A172 (cell line): ENCODE measurements at places on chromosomes 4 and X. TPM values are rescaled to one million over a fixed set of nuclear protein-coding genes. Genes with fewer than 3 reads are reported as not detected.

Gene FGB
- total RNA-seq: not detected in 2 replicates

Gene CFAP299
- total RNA-seq: 0.28 and 3.8 TPM in 2 replicates

Gene ARMCX4
- total RNA-seq: not detected in 2 replicates

Gene TCEAL9
- 166 and 199 TPM in 2 replicates for total RNA-seq

Gene NCAPG
- total RNA-seq: 77.7 and 98.5 TPM in 2 replicates

Gene ARX
- 0.03 and 0.19 TPM in 2 replicates for total RNA-seq

Gene TGIF2LX
- total RNA-seq: 0.98 TPM in 1 of 2 replicates, not detected in the other

Gene HMGN5
- total RNA-seq: 0.05 TPM in 1 of 2 replicates, not detected in the other

Gene PFKFB1
- total RNA-seq: not detected in 2 replicates

Gene XPNPEP2
- total RNA-seq: not detected in 2 replicates

Gene RAB39B
- 4.0 and 5.5 TPM in 2 replicates for total RNA-seq

Gene GPR119
- not detected in 2 replicates for total RNA-seq

- peak; percentile 9 for DNase-seq
These were observed 20.6 kb upstream of the APELA start for GRCh38 chr4:164856396-164856795.

DNA sequence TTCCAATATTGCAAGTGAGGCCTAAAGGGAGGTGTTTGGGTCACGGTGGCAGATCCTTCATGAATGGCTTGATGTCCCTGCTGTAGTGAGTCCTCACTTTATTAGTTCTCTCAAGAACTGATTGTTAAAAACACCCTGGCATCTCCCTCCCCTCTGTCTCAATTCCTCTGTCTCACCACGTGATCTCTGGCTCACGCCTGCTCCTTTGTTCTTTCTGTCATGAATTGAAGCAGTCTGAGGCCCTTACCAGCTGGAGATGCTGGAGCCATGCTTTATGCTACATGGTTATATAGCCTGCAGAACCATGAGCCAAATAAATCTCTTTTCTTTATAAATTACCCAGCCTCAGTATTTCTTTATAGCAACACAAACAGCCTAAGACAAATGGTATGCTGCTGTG is 980.7 kb upstream of the GRIA3 start:
- no peak for DNase-seq

- no peak for DNase-seq
These were observed 513.6 kb upstream of the PITX2 start for GRCh38 chr4:111136438-111136837.

DNA sequence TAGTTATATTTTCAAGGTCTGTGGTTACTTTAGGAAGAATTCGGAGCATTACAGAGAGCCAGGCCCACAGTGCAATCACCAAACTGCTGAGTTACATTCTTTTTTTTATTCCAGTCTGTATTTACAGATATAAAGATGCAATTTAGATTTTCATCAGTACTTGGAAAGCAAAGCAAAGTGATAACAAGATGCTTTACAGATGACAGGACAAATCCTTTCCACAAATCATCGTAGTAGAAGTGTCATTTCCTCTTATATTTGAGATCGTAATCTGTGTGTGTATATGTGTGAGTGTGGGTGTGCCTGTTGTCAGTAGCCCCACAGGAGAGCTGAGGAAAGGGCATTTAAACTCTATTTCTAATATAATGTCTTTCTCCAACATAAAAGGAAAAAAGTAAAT is 1893.7 kb downstream of the STIM2 start:
- DNase-seq: peak; percentile 8

DNA sequence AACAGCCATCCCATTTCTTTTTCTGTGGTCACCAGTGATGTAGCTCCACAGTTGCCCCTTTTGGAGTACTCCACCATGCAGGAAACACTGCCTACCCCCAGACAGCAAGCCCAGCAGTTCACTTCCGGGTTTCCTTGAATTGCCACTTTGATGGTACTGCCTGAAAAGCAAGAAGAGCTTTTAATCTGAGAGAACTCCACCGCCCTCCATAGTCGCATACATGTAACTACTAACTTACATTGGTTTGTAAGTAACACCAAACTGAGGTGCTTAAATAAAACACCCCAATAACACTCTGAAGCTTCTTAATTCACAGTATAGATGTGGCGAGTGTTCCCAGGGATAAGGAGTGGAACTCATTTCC is 53.6 kb upstream of the HPSE start:
- no peak for DNase-seq

- no peak for DNase-seq
These were observed 130.1 kb downstream of the PDE5A start for GRCh38 chr4:119498527-119498926.

- DNase-seq: no peak
These were observed 11.2 kb downstream of the HNRNPD start for GRCh38 chr4:82362565-82362964.

- no peak for DNase-seq
These were observed 126.2 kb downstream of the CORIN start for GRCh38 chr4:47711646-47712045.

DNA sequence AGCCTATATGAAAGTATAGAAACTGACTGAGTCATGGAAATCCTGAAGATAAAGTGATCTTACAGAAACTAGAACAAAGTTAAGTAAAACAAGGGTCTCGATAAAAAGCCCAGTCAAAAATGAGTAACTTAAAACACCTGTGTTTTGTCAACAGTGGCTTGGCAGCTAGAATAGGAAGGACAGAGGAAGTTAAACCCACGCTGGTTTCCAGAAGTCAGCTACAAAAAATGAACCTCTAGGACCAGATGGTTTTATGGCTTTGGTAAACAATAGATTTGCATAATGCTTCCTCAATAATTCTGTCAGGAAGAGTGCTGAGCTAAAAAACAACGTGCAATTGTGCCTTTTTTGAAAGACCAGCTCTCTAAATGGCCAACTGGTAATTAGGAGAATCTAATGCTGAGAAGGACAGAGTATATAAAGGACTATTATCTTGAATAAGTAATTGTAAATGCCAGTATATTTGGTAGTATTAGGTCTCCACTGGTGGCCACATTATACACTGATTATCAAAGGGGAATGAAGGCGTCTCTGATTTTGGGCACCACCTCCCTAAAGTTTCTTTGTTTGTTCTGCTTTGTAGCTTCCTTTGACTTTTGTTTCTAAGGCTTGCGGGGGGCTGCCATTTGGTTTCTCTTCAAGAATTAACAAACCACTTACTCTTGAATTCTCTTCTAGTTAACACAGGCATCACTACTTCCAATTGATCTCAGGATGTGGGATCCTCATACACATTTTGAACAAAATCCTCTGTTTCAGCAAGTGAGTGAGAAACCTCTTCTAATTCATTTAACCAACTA is 72.2 kb upstream of the PPP3CA start:
- DNase-seq: no peak

GRCh38 chr4:2948895-2949781 is 14.1 kb downstream of the NOP14 start:
- no peak for DNase-seq

- DNase-seq: no peak
These were observed 134.3 kb downstream of the TEX11 start for GRCh38 chrX:70774223-70774622.

DNA sequence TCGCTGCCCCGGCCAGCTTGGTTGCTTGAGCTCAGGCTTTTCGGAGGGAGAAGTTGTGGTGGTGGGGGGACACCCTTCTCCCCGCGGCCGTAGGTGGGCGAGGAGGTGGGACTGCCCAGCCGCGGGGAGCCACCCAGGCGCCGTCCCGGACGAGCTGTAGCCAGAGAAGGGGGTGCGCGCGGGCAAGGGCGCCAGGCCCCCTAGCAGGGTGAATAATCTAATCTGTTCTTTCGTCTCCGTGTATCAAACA is 3.1 kb downstream of the MID1IP1 start:
- DNase-seq: no peak
